Effector CD4-positive, alpha-beta T cell (primary cell): ENCODE measurements at places on chromosomes 6 and 20.

DNA sequence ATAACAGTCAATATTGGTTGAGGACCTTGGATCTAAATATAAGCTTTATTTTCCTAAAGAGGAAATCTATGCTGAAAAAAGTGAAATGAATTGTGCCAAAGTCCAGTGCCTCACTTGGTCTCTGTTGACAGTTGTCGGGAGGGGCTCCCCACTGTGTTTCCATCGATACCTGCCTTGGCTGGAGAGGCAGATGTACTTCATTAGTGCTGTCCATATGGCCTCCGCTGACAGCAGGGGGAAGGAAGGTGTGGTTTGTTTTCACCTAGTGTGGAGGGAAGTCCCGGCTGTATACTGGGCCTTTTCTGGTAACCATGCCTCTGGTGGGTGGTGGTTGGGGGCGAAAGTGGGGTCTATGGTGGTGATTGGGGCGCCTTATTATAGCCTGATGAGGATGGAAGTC, 42.7 kb downstream of the CD2AP start:
- no peak for DNase-seq

DNA sequence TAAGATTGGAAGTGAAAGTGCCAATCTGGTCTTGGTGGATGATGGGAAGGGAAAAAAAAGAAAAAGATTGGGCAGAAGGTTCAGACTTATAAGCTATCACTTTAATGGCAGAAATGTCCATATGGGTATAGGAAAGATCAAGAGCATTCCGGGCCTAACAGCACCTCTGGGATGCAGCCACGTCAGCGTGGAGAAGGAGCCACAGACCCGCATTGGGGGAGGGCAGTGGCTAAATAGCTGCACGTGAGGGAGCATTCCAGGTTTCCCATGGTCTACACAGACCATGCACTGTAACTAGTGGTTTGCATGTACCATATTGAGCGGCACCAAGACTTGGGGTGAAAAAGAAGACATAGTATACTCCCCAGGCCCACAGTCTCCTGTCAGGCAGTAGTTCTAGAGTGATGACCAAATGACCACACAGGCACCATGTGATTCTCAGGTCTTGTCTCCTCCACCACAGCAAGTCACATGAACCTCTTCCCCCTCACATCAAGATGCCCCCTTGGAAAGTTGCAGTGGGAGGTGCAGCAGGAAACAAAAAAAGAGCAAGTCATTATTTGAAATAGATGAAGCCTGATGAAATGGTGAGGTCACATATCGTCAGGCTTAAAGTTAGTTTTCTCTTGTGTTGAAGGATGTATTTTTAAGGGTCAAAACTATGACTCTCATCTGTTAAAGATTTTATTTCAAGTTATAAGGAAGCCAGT, 94.4 kb upstream of the TNFAIP3 start:
- DNase-seq, result no peak

DNA sequence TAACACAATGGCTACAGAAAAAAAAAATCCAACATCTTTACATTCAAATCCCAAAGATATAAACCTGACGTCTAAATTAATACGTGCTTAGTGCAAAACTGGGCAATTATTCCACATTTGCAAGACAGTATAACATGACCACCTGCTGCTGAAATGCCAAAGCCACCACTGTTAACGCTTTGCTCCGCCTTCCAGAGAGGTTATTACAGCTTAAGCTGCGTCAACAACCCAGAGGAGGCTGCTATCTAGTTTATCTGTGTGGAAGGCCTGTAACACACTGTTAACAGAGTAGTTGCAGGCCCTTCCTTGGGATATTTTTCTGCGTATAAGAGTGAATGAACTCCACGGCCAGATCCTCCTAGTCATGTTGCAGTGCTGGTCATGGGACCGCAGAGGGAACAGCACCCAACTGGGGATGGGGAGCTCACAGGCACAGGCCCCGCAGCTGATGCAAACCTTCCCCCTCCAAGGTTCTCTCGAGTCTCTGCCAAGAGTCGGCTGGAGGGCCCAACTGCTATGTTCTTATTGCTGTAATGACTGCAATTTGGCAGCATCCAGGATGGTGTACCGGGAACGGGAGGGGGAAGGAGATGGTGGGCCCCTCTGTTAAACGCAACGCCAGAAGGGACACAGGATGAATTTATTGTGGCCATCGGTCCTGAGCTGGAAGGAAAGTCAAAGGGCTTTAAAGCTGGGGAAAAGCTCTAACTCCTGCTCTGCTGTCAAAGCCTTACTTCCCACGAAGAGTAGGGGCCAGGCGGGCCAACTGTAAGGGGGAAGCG, 993 bp upstream of the NCOA7 start:
- peak; percentile 20 for DNase-seq

GRCh38 chr6:137892271-137892708, 25.2 kb downstream of the TNFAIP3 start:
- DNase-seq, result no peak

- no peak for DNase-seq
Observed at GRCh38 chr6:109053336-109053735, 41.3 kb downstream of the SESN1 start.

GRCh38 chr20:13141546-13141945, 79.5 kb upstream of the ISM1 start:
- no peak for DNase-seq

DNA sequence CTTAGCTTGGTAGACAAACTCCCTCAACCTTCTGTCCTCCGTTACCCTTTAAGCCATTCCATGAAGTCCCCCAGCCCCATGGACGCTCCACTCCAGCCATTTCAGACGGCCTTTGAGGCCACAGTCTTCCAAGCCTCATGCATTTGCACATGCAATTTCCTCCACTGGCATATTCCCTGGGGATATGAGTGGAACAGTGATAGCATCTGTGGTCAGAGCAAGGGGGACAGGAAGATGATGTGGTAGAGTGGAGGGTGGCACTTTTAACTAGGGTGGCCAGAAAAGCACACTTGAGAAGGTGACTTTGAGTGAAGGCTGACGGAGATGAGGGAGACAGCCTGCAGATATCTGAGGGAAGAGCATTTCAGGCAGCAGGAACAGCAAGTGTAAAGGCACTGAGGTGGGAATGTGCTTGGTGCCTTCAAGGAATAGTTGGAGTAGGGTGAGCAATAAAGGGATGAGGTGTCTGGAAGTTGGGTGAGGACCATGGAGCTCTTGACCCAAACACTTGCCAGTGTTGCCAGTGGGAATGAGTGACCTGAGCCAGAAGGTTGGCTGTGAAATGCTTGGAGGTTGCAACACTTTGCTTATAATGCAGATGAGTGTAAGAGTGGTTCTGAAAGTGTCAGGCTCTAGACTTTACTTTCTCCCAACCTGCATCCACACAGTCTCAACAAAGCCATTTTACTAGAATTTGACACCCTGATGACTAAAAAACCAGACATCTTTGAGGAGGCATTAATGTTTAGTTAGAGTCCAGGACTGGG, 275.6 kb upstream of the SUPT3H start:
- DNase-seq, result no peak

DNA sequence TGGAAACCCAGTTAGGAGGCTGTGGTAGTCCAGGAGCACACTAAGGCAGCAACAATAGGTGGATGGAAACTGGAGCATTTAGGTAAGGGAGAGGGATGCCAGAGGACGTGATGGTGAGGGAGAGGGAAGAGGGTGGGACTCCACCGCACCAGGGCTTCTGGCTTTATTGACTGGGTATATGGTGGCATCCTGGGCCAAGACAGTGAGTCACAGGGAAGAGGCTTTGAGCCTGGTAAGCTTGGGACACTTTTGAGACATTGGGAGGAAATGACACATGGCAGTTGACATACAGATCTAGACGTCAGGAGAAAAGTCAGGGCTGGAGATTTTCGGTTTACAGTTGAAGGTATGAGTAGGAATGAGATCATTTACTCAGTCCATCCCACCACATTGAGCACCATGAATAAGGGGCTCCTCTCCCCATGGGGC, 14.9 kb downstream of the NT5E start:
- DNase-seq, result no peak

DNA sequence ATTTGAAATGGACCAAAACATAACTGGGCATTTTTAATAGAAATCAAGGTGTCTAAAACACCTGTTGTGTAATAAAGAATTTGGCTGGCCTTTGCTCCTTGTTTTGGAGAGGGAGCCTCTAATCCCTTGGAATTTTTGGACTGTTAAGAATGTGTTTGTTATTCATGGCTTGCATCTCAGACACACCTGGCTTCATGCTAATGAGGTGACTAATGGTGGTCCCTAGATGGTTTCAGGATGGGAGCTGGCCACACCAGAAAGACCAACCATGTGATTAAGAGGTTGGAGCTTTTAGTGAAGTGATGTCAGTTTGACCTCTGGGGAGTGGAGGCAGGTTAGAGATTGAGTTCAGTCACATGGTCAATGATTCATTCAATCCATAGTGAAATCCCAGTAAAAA, 328.4 kb downstream of the DHX35 start:
- no peak for DNase-seq

- no peak for DNase-seq
Observed at GRCh38 chr6:163786995-163787671, 372.6 kb downstream of the QKI start.

GRCh38 chr6:129748212-129748900, 38.4 kb upstream of the ARHGAP18 start:
- DNase-seq, result peak; percentile 19

DNA sequence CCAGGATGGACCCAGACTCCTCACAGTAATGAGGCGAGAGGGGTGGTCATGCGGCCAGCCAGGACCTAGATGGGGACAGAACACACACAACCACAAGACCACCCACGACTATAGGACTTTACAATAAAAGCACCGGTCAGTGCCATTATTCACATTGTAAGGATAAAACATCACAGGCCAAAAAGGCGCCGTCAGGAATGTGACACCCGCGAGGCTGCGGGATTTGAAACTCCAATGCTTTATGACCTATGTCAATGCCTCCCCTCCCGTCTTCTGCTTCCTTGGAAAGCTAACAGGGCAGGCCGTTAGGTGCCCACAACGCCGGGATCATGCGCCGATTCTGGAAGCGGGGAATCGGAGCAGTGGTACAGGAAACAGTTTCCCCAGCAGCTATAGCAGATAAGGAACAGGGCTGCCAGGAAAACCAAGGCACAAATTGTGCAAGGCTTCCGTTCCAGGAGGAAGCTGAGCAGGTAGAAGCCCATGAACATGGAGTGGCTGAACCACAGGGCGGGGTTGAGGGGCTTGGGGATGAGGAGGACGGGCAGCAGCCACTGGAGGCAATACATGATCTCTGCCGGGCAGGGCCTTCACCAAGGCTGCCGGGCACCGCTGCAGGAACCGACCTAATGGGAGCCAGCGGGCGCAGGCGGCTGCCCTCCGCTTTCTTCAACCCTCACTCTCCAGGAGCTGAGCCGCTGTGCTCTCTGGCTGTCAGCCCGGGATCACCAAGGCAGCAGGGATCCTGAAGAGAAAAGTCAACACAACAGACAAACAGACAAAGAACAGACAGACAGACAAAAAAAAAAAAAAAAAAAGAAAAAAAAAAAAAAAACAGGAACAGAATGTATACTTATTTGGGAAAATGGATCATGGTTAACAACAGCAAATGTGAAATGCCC, 2.2 kb upstream of the NNAT start:
- no peak for DNase-seq

DNA sequence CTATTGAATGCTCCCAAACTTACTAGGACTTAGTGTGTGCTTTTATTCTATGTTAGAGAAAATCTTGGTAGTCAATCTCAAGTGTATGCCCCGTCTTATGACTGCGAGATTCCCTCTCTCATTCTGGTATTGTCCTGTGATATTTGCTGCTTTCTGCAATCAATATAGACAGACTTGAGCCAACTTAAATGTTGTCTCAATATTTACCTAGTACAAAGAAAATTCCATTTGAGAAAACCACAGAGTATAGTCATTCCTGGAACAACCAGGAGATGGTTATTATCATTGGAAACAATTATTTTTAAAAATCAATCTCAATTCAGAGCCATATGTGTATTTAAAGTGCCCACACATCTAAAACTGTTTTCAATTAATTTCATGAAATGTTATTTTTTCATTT, 330.0 kb downstream of the NRN1 start:
- no peak for DNase-seq

- DNase-seq, result no peak
Observed at GRCh38 chr20:62555642-62556420, 80.0 kb upstream of the GATA5 start.

- DNase-seq, result no peak
Observed at GRCh38 chr6:6912817-6913744, 194.7 kb upstream of the RREB1 start.

DNA sequence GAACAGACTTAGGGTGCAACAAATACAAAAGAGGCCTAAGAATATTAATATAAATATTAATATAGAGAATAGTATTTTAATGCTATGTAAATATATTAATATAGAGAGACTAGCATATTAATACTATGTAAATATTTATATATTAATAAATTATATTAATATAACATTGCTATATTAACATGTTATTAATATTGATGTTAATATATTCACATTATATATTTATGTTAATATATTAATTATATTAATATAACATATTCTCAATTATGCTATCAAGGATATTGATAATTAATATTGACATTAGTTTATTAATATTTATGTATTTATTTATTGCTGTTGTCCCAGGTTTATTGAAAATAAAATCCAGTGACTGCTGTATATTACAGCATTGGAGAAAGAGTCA, 1.1 kb upstream of the MAS1L start:
- DNase-seq, result no peak

GRCh38 chr20:17664025-17664633, 17.9 kb downstream of the RRBP1 start:
- DNase-seq, result no peak

DNA sequence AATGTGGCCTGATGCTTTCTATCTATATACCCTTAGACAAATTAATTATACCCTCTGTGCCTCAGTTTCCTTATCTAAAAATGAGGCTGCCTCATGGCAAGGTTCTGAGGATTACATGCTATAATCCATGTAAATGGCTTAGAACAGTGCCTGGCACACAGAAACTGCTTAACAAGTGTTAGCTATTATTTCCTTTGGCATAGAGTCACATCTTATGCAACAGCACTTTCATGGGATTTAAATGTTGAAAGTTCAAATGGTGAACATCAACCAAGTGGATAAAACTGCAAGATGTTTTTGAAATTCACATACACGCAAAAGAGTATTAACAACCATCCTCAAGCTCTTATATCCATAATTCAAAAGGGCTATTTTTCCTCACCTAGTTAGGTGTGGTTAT, 202.8 kb upstream of the JAG1 start:
- DNase-seq, result no peak

DNA sequence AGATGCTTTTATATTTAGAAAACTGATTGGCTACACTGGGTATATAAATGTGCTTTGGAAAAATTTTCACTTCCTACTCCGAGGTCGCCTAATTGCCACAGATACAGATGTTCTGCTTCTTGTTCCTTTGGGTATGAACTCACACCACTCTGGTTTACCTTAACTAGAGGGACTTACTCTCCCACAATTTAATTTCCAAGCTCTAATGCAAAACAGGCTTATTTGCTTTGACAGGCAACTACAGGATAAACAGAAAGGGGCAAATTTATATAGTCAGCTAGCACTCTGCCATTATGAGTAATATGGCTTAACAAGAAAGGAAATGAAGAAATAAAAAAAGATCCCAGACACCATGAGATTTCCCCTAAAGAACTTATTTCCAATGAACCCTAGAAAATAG, 156.9 kb upstream of the ZFP64 start:
- no peak for DNase-seq
